SHP77 treated with DMSO at 0.1 percent for 48 hours (cell line): ENCODE measurements at places on chromosomes 2 and 18.

DNA sequence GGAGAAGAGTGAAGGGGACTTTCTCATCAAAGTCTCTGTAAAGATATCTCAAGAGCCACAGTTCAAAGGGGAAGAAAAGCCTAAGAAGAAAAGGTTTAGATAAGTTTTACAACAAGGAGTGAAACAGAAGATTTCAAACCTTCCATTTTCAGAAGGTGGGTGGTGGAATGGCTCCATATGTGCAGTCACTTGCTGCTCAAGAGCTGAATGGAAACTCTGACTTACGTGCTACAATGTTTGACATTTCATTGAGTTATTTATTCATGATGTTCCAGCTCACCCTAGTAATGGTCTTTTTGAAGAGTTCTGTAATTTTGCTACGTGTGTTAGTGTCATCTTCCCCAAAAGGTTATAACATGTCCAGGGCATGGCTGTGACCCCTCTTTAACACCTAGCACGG lies 21.7 kb downstream of the LCT start:
- no peak for DNase-seq

GRCh38 chr2:51053213-51053612 lies 21.3 kb upstream of the NRXN1 start:
- DNase-seq: no peak

DNA sequence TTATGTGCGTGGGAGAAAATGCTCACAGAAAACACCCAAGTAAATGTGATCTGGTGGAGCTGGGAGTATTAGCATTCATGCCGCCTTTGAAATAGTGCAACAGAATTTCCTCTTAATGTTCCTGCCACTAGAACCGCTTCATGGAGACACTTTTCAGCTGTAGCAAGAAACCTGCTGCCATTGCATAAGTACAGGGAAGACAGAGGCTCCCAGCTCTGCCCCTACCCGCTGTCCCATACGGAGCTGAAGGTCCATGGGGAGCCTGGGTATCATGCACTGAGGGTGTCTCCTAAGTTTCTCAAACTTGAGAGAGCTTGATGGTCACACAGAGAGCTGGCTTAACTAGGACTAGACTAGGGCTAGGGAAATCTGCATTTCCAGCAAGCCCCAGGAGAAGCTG lies 49.6 kb downstream of the CRIM1 start:
- no peak for DNase-seq

GRCh38 chr2:47373747-47374146 lies 29.2 kb upstream of the MSH2 start:
- no peak for DNase-seq

- no peak for DNase-seq
Observed at GRCh38 chr18:11886577-11887110, 21.5 kb downstream of the MPPE1 start.

- DNase-seq: no peak
Observed at GRCh38 chr2:185668710-185669109, 69.9 kb upstream of the FSIP2 start.

GRCh38 chr2:70126413-70126812 lies 39.1 kb downstream of the PCBP1 start:
- no peak for DNase-seq

GRCh38 chr2:144507441-144508171 lies 12.3 kb downstream of the ZEB2 start:
- DNase-seq: no peak

DNA sequence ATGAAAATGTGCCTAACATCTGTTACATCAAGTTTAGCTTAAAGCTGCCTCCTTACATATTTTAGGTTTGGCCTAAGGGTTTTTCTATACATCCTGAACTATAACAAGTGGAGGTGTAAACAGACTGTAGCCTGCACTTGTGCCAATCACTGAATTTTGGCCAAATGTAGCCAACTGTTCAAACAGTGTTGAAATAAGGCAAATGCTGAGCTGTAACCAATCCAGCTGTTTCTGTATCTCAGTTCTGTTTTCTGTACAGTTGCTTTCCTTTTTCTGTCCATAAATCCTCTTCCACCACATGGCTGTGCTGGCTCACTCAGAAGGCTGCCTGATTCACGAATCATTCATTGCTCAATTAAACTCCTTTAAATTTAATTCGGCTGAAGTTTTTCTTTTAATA lies 19.2 kb upstream of the CAPN13 start:
- no peak for DNase-seq

DNA sequence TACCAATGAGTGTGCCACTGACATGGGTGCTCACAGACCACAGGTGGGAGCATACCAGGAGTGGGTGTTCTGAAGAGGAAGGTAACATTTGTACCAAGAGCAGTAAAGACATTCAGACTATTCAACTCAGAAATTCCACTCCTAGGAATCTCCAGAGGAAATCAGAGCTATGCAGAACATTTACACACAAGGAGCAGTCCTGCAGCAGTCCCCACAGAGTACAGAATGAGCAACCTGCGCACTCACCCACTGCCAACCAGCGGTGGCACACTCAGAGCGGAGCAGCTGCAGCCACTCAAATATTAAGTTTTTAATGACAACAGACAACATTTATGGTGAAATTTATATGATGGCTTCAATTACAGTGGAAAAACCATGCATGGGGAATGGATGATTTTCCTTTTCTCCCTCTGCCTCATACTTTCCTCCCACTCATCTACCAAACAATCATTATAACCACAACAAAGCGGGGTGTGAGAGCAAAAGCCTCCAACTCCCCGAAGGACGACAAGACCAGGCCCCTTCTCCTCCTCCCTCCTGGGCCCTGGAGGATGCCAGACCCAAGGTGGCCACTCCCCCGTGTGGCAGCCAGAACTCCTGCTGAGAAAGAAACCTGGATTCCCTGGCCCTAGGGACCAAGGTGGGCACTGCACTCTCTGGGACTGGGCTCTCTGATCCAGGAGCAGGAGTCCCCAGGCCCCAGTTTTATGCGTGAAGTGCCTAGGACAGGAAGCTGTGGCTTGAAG lies 5.4 kb downstream of the HS6ST1 start:
- no peak for DNase-seq

GRCh38 chr2:161552015-161552414 lies 72.2 kb upstream of the SLC4A10 start:
- no peak for DNase-seq

DNA sequence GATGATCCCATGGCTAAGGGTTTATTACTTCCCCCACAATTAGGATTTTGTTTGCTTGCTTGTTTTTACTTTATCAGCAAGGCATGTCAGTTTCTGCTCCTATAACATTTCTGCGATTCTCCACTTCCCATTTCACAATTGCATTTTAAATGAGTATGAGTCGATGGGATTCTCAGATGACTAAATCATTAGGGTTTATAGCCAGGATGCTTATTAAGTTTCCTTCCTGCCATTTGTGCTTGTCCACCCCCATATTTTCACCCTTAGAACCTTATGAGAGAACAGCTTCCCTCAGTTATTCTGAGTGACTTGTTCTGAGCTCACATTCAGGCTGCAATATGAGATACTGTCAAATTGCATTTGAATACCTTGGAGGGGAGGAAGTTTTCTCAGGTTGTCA lies 37.9 kb upstream of the C1GALT1C1L start:
- no peak for DNase-seq

GRCh38 chr18:715626-716025 lies 3.2 kb upstream of the ENOSF1 start:
- DNase-seq: no peak

- DNase-seq: no peak
Observed at GRCh38 chr2:174577967-174578589, 19.5 kb downstream of the WIPF1 start.

- no peak for DNase-seq
Observed at GRCh38 chr2:98669675-98670074, 61.3 kb downstream of the MGAT4A start.

DNA sequence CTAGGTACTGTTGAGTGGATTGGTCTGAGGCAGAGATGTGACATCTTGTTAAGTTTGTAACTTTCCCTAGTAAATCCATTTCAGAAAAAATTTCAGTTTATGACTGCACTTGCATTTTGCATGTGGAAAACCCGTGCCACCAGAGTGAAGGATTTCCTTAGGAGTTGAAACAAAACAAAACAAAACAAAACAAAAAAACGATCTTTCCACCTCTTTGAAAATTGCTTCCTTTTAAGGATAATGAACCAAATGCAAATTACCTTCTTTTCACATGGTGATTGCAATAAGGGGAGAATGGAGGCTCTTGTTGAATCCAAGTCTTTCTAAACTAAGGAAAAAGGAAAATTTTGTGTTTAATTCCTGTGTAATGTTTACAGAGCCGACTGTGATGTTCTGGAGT lies 43.2 kb downstream of the PHLPP1 start:
- no peak for DNase-seq

GRCh38 chr2:39160982-39161381 lies 40.1 kb upstream of the SOS1 start:
- no peak for DNase-seq

DNA sequence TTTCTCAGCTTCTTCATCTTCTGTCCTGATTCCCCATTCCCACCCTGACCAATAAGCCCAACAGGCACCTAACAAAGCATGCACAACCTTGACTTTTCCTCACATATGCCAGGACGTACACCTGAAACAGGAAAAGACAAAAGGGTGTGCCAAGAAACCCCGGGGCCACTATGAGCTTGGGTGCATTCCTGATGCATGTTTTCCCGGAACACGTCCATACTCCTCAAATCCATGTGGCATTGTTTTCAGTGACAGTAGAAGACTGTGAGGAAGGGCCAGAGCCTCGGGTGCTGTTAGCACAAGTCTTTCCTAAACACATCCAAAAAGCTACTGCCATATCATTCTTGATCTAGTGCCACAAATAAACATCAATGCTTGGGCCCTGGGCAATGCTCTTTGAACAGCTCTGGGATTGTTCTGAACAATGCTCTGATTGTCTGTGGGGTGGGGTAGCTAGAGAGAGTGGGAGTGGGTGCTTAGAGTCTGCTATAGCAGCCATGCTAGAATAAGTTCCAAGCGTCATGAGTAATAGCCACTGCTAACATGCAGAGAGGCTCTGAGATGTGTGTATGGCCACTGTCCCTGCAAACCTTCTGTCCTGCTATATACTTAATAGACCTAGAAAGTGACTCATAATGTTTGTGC lies 181.7 kb upstream of the CRIM1 start:
- DNase-seq: no peak

DNA sequence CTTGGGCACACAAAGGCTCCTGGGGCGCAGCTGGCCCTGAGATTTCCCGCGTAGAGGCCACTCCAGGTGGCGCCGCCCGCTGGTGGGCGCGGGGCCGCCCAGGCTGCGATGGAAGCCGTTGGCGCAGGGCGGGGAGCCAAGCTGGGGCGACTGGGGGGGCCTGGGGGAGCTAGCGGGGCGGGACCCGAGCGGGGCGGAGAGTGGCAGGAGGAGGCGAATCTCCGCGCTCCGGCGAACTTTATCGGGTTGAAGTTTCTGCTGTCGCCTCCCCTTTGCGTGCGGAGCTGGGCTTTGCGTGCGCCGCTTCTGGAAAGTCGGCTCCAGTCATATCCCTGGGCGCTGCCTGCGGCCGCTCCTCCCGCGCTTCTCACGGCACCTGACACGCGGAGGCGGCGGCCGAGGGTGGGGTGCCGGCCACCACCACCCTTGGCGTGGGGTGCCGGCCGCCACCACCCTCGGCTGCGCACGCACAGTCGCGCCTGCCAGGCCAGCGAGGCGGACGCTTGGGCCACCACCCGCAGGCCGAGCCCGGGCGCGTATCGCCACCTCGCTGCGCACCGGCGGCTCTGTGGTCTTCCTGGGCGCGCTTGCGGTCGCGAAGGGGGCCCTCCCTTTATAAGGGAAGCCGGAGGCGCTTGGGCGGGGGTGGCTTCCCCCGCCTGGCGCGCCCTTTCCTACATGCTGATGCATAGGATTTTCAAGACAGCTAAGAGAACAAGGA lies 919 bp upstream of the CYP1B1 start:
- DNase-seq: peak; percentile 28

GRCh38 chr2:187497858-187498463 lies 49.9 kb upstream of the CALCRL start:
- DNase-seq: no peak

- no peak for DNase-seq
Observed at GRCh38 chr2:41963661-41964525, 83.9 kb upstream of the PKDCC start.

- no peak for DNase-seq
Observed at GRCh38 chr2:1717113-1717512, 27.2 kb downstream of the PXDN start.

DNA sequence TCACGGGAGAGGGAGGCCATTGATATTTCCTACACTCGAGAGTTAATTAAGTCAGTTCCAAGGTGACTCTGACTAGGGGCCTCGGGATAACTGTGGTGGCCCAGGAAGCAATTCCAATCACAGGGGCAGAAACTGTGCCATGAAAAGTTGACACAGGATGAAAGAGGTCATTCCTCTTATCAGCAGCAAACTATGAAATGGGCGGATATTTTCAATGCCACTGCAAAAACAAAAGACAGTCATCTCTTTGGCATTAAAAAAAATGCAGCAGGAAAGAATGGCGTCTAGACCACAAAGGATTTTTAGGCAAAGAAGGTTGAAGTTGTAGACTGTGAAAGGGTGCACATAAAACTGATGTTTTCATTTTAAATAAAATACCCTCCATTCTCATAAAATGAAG lies 50.0 kb downstream of the TGIF1 start:
- DNase-seq: no peak

GRCh38 chr2:27306136-27306535 lies 2.1 kb downstream of the UCN start:
- DNase-seq: no peak

- no peak for DNase-seq
Observed at GRCh38 chr2:31957354-31958139, 53.3 kb downstream of the MEMO1 start.

DNA sequence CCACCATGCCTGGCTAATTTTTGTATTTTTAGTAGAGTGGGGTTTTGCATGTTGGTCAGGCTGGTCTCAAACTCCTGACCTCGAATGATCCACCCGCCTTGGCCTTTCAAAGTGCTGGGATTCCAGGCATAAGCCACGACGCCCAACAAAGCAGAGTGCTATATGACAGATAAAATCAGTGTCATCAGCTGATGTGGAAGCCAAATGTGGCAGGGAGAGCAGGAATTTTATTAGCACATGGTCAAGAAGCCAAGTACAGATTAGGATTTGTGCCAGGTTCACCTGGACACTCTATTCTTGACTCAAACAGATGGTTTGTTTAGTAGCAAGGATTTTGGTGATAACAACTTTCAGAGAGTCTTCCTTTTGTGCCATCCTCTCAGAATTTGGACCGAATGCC lies 62.7 kb downstream of the LCLAT1 start:
- no peak for DNase-seq

DNA sequence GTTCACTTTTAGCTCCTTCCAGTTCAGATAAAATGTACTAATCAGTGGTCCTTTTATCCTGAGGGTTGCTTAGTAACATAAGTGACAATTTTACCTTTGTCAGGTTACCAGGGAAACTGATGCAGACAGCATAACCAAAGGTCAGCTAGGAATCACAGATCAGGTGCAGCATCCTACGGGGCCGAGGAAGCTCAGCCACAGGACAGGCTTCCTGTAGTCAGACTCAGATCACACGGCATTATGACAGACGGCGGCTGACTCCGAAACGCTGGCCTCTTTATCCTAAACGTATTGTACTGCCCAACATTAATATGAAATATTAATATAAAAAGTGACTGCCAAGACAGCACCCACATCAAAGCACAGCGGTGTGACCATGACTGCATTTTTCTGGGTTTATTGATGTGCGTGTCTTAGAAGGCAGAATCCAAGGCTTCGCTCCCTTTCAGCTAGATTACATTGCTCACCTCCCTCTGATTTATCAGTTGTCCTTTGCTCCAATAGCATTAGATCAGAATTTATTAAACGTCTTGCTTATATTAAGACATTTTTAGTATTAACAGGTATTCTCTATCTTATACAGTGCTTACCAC lies 444.5 kb downstream of the CMPK2 start:
- no peak for DNase-seq
